ENCODE measurements at places on chromosomes 6 and 20. TPM values are rescaled to one million over a fixed set of nuclear protein-coding genes. Genes with fewer than 3 reads are reported as not detected.

GRCh38 chr6:143586557-143586956 is 75.0 kb upstream of the FUCA2 start:
- no peaks in the 10 kb centered on the region for H3K27me3 ChIP-seq
- DNase-seq = no peak
- H3K4me1 ChIP-seq = no peaks in the 10 kb centered on the region
- H3K36me3 ChIP-seq = no peaks in the 10 kb centered on the region
- no peak overlapping the region for H3K27ac ChIP-seq
- H3K4me3 ChIP-seq = no peak overlapping the region

- no peaks in the 10 kb centered on the region for H3K4me1 ChIP-seq
- H3K27me3 ChIP-seq = no peaks in the 10 kb centered on the region
- no peaks in the 10 kb centered on the region for H3K36me3 ChIP-seq
- no peak for DNase-seq
- no peak overlapping the region for H3K27ac ChIP-seq
These were observed 16.1 kb upstream of the SERINC3 start for GRCh38 chr20:44537993-44538392.

- H3K4me3 ChIP-seq = no peak overlapping the region
- H3K27me3 ChIP-seq = no peaks in the 10 kb centered on the region
- DNase-seq = no peak
- H3K27ac ChIP-seq = no peak overlapping the region
- no peaks in the 10 kb centered on the region for H3K4me1 ChIP-seq
- no peaks in the 10 kb centered on the region for H3K36me3 ChIP-seq
These were observed 11.9 kb upstream of the CNR1 start for GRCh38 chr6:88177961-88178464.

GRCh38 chr20:12815231-12815768 is 193.5 kb upstream of the SPTLC3 start:
- no peaks in the 10 kb centered on the region for H3K27me3 ChIP-seq
- no peak for DNase-seq
- H3K27ac ChIP-seq = no peak overlapping the region
- H3K36me3 ChIP-seq = no peaks in the 10 kb centered on the region

DNA sequence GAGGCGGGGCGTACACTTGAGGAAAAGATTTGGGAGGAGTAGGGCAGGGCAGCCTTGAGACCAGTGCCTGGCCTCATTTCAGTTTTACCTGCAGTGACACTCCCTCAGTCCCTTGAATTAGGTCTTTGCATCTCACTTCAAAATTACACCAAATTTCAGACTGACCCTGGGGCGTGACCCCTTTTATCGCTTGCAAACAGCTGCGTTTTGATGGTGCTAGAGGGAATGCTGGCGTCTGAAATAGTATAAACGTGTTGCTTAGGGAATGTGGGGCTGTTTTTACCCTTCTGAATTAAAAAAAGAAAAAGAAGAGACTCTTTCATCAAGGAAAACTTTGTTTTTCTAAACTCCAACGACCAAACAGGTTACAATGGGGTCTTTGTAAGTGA is 21.0 kb downstream of the COL9A1 start:
- H3K27ac ChIP-seq = no peak overlapping the region
- no peaks in the 10 kb centered on the region for H3K36me3 ChIP-seq
- DNase-seq = no peak

DNA sequence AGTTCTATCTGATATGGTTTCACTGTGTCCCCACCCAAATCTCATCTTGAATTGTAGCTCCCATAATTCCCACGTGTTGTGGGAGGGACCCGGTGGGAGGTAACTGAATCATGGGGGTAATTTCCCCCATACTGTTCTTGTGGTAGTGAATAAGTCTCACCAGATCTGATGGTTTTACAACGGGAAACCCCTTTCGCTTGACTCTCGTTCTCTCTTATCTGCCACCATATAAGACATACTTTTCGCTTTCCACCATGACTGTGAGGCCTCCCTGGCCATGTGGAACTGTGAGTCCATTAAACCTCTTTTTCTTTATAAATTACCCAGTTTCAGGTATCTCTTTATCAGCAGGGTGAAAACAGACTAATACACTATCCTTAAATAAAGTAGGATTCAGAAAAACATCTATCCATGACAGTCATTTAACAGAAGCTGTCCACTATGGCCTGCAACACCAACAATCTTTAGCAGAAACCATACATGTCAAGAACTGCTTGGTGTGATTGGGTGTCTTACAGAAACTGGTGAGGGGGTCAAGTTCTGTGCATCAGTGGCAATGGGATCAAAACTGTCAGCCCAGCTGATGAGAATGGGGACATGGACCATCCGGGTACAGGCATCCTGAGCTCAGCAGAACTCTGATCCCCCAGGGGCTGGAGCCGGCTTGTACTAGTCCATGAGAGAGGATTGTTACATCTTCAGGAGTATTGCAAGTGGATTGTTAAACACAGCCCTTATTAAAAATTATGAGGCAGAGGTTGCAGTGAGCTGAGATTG is 59.2 kb downstream of the SCML4 start:
- DNase-seq = no peak
- H3K4me1 ChIP-seq = no peaks in the 10 kb centered on the region
- peaks cover 7% of the 10 kb centered on the region for H3K36me3 ChIP-seq
- no peak overlapping the region for H3K4me3 ChIP-seq
- no peak overlapping the region for H3K27ac ChIP-seq

GRCh38 chr6:155349129-155349528 is 34.8 kb upstream of the TFB1M start:
- no peaks in the 10 kb centered on the region for H3K36me3 ChIP-seq
- H3K4me1 ChIP-seq = no peaks in the 10 kb centered on the region
- DNase-seq = no peak
- no peaks in the 10 kb centered on the region for H3K27me3 ChIP-seq

TP53INP2 gene
- total RNA-seq = 30.7 TPM

PYGB gene
- 55.4 TPM for total RNA-seq

ADGRF1 gene
- not detected for total RNA-seq
